ENCODE measurements at places on chromosomes 2 and 18.

DNA sequence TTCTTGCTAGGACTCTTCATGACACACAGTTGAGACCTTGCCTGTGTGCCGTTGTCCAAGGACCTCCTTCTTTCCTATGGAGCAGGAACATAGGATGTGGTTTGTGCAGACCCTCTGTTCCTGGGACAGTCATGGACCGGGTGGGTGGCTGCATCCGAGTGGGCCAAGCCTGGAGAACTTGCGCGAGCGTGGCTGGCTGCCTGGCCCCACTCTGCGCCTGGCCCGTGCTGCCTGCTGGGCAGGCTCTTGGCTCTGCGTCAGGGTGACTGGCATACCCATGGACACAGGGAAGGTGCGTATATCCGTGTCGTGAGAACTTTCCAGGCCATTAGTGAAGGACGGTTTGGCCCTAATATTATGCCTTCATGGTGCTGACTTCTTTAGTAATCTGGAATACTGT is 68.2 kb downstream of the DCDC2C start:
- no peak for DNase-seq

- DNase-seq = no peak
Measured at GRCh38 chr18:34224423-34225217, at the start of gene NOL4. NOL4 (minus strand) TSS chr18:34224913; CDS start chr18:34223253, 1,660 bp downstream.

- DNase-seq = no peak
Measured at GRCh38 chr2:449246-450067, 161.6 kb upstream of the ALKAL2 start.

DNA sequence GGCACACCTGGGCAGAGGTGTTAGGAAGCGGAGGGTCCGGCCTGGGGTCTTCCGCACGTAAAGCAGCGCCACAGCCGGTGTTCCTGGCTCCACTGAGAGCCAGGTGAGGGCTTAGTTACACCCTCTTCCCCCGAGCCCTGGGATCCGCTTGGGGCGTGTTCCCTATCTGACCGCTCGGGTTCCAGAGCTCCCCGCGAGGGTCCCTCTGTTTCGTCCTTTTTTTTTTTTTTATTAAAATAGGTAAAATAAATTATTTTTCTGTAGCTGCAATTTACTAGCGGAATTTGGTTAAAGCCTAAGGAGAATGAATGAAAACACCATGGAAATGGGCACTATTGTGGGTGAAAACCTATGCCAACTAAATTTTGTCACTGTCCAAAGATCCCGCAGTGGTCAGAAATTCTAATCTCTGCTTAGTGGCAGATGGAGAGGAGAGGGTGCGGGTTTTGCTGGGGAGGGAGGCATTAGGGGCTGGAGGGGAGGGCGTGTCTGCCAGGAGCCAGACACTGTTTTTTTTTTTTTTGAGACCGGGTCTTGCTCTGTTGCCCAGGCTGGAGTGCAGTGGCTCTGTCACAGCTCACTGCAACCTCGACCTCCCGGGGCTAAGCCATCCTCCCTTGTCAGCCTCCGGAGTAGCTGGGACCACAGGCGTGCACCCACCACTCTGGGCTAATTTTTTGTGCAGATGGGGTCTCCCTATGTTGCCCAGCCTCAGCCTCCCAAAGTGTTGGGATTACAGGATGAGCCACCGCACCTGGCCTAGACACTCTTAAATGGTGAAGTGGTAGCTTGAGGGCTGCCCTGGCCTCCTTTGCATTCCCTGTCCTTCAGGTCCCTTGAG is 834 bp downstream of the PDCL3 start:
- no peak for DNase-seq

GRCh38 chr2:187424146-187424545 is 23.9 kb downstream of the CALCRL start:
- DNase-seq = no peak

GRCh38 chr2:180892091-180892490 is 88.3 kb upstream of the UBE2E3 start:
- no peak for DNase-seq

DNA sequence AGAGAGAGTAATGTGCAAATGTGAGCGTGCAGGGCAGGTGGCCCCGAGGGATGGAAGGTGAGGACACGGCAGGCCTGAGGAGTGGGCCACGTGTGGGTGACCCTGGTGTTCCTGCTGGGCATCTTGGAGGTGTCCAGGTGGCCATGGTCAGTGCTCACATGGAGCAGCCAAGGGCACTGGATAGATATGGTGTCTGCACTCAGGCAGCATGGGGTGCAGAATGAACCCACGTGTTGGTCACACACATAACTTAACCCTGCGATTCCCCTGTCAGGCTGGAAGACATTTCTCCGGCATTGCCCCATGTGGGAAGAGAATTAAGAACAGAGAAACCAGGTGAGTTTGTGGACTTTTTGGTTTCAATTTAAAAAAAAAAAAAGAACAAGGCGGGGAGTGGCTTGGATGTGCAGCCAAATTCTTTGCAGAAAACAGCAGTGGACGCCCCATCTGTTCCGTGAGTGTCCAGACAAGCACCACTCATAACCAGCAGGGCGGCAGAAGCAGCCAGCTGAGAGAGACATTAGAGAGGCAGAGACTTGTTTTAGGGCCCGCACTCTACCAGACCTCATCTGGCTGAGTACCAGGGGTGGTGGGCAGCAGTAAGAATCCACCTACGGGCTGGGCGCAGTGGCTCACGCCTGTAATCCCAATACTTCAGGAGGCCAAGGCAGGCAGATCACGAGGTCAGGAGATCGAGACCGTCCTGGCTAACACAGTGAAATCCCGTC is 249.8 kb downstream of the ACKR3 start:
- no peak for DNase-seq

GRCh38 chr2:234436482-234436837 is 60.4 kb downstream of the ARL4C start:
- no peak for DNase-seq

- no peak for DNase-seq
Measured at GRCh38 chr18:49548229-49548636, 13.6 kb upstream of the LIPG start.

- peak; percentile 36 for DNase-seq
Measured at GRCh38 chr18:2905854-2906703, 59.3 kb downstream of the EMILIN2 start.

- no peak for DNase-seq
Measured at GRCh38 chr2:171702781-171703556, 15.7 kb downstream of the DYNC1I2 start.

All from activated T-helper 9 cell treated with anti-CD3 and anti-CD28 coated beads, Interleukin-2, amount 50 U/mL, for 16 hours (primary cell).